NCI-H1048 (cell line): ENCODE measurements at places on chromosomes 7 and 10.

GRCh38 chr10:79127151-79127961, 58.6 kb downstream of the ZMIZ1 start:
- no peak for DNase-seq

GRCh38 chr10:5945561-5946418, 31.6 kb downstream of the IL15RA start:
- no peak for DNase-seq

DNA sequence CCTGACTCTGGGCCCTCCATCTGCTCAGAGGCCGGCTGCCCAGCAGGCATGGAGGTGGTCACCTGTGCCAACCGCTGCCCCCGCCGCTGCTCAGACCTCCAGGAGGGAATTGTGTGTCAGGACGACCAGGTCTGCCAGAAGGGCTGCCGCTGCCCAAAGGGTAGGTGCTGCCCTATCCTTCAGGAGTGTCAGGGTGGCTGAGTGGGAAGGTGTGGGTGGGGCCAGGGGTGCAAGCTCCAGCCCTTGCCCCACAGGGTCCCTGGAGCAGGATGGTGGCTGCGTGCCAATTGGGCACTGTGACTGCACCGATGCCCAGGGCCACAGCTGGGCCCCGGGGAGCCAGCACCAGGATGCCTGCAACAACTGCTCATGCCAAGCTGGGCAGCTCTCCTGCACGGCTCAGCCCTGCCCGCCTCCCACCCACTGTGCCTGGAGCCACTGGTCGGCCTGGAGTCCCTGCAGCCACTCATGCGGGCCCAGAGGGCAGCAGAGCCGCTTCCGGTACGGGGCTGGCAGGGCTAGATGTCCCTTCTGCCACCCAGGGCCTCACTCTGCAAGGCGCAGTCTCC, 17.5 kb upstream of the ZNF862 start:
- no peak for DNase-seq

DNA sequence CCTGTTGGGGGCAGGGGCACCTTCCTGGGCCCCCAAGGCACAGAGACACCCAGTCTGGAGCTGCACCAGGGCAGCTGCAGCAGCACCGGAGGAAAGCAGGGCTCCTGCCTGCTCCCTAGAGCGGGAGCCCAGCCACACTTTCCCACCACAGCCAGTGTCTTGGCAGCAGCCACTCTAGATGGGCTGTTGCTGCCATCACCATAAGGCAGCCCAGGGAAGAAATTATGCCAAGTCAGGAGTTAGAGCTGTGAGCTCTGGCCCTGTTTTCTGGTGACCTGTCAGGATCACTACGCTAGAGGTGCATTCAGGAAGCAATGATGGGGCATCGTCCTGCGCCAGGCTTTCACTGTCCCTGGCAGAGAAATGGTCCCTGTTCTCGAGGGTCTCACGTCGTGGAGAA, 38.0 kb upstream of the ZNRF2 start:
- no peak for DNase-seq

DNA sequence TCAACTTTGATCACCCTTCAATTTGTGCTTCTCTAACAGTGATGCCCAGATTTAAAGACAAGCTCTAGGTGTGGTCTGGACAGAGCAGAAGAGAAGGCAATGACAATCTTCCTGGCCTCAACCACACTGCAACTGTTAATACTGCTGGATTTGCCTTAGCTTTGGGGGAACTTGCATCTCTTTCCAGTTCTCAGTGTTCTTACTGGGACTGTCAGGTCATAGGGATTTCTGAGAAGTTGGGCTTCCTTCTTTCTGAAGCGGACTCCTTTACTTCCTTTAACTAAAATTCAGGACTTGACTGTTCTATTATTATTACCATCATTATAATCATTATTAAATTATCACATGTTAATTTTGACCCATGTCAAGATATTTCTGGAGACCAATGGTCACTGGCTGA, 80.8 kb downstream of the OSBPL3 start:
- DNase-seq, result no peak

DNA sequence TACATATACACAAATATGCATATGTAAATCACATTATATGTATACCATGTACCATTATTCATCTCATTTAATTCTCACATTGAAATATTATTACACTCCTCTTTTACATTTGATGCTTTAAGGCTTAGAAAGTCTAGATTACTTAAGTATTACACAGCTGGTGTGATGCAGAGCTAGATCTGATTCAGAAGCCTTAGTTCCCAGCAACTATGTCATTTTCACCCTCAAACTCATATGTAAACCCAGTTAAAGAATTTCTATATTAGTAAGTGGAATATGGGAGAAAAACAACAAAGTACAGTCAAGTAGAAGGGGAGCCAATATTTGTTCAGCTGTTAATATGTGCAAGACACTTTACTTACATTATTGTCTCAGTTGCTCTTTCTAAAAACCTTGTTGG, 74.3 kb upstream of the CSTF2T start:
- no peak for DNase-seq

GRCh38 chr7:72272479-72272878, 139.7 kb downstream of the CALN1 start:
- DNase-seq, result no peak

DNA sequence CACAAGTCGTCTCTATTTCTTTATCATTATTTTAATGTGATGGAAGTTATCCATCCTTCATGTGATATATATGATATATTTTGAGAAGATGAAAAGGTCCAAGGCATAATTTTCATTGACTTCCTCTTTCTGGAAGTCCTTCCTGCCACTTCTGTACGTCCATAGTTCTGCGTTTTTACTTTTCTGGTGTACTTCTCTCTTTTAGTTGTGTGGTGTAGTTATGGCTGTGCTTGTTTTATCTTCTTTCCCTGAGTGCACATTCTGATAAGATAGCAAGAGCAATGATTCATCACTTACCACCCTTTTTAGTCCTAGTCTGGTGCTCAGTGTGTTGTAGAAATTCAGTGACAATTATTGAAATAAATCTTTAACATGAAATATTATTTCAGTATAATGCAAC, 231.3 kb upstream of the FERD3L start:
- no peak for DNase-seq

- no peak for DNase-seq
Measured at GRCh38 chr10:63798599-63799498, 277.6 kb downstream of the REEP3 start.

- DNase-seq, result no peak
Measured at GRCh38 chr10:79044036-79044632, 24.6 kb upstream of the ZMIZ1 start.

GRCh38 chr7:75537731-75538130, 45.6 kb downstream of the SPDYE5 start:
- no peak for DNase-seq

DNA sequence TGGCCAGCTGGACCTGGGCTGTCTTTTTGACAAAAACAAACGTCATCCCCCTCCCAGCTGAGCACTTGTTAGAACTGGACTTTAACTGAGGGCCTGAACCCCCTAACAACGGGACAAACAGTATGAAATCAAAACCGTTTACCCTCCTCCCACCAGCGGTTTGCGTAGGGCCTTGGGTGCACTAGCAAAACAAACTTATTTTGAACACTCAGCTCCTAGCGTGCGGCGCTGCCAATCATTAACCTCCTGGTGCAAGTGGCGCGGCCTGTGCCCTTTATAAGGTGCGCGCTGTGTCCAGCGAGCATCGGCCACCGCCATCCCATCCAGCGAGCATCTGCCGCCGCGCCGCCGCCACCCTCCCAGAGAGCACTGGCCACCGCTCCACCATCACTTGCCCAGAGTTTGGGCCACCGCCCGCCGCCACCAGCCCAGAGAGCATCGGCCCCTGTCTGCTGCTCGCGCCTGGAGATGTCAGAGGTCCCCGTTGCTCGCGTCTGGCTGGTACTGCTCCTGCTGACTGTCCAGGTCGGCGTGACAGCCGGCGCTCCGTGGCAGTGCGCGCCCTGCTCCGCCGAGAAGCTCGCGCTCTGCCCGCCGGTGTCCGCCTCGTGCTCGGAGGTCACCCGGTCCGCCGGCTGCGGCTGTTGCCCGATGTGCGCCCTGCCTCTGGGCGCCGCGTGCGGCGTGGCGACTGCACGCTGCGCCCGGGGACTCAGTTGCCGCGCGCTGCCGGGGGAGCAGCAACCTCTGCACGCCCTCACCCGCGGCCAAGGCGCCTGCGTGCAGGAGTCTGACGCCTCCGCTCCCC, at the start of gene IGFBP1:
IGFBP1 (plus strand) TSS at position 304 of the 808 bp plus-strand sequence; CDS start at position 469, 165 bp downstream.
- DNase-seq, result no peak
